SW480 (cell line): ENCODE measurements at places on chromosomes 1 and 21.

DNA sequence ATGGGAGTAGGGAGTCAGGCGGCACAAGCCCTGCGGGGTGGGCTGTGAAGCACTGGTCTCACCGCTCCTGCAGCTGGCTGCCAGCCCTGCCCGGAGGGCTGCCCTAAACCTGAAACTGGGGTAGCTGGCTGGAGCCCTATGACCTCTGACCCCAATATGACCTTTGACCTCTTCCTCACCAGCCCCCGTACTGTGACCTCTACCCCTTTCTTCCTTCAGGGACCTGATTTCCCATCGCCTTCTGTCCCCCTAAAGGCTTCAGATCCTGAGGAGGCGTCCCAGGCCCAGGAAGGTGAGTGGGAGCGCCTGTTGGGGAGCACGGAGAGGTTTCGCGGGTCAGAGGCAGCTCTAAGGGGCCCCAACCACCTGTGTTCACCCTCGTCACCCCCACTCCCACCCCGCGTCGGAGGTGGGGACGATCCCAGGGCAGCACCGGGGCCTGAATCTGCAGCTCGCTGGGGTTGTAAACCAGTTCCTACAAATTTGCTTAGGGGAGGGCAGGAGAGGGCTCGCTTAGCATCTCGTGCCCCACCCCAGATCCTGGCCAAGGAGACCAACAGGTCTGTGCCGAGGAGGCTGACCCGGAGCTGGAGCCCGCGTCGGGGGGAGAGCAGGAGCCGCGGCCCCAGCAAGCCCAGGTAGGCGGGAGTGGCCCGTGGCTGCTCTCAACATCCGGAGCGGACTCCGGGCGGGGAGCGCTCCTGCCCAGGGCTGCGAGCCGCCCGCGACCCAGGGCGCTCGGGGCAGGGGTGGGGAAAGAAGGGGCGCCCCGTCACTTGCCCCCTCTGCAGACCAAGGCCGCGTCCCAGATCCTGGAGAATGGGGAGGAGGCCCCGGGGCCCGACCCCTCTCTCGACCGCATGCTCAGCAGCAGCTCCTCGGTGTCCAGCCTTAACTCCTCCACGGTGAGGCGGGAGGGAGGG, 7.3 kb downstream of the SYTL1 start:
- DNase-seq = peak; percentile 74

- DNase-seq = no peak
Observed at GRCh38 chr1:117654493-117655219, 48.8 kb downstream of the TENT5C start.

DNA sequence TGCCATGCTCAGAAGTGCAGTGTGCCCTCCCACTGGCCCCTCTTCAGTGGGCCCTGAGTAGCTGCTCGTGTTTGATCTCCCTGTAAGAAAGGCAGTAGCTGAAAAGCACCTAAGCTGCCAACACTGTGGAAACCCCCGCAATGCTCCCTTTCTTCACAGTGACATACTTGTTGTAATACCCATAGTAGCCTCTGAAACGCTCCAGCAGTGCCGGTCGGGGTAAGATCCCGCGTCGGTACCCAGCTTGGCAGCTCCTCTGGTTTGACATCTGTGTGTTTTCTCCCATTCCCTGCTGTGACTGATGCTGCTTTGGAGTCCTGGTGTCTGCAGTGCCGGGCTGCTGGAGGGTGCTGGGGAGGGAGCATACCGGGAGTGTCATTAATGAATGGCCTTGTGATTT, 3.6 kb downstream of the CHAF1B start:
- no peak for DNase-seq

GRCh38 chr1:20385630-20386029, 95.0 kb downstream of the VWA5B1 start:
- DNase-seq = no peak

- no peak for DNase-seq
Observed at GRCh38 chr1:227935826-227936225, 11.9 kb downstream of the WNT9A start.

GRCh38 chr1:213876531-213876930, 111.2 kb upstream of the PROX1 start:
- DNase-seq = no peak
